ENCODE measurements at places on chromosomes 3 and 15.

- no peak for DNase-seq
Measured at GRCh38 chr3:159739969-159740368, 248.7 kb upstream of the IL12A start.

GRCh38 chr3:28947751-28948150, 333.1 kb upstream of the RBMS3 start:
- DNase-seq: no peak

GRCh38 chr15:83998486-83998885, 237.1 kb upstream of the GOLGA6L4 start:
- no peak for DNase-seq

- DNase-seq: no peak
Measured at GRCh38 chr3:188546835-188547670, 393.1 kb downstream of the LPP start.

- DNase-seq: no peak
Measured at GRCh38 chr15:96327155-96327741, 3.3 kb upstream of the NR2F2 start.

DNA sequence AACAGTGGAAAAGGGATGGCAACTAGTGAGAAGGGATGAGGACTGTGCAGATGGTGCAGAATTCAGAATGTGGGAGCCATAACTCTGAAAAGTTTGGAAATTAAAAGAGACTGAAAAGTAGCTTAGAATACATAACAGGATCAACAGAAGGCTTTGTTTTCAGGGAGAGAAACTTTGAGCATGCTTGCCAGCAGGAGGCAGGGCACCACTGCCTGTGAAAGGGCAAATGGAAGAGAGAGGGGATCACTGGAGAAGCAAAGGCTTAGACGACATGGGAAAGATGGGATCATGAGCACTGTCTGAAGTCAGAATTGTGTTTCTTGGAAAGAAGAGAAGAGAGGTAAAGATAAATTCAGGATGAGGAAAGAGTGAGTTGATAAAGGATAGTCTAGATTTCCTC, 99.6 kb downstream of the ABI3BP start:
- DNase-seq: no peak

GRCh38 chr3:173930251-173930650, 532.7 kb downstream of the NLGN1 start:
- no peak for DNase-seq

DNA sequence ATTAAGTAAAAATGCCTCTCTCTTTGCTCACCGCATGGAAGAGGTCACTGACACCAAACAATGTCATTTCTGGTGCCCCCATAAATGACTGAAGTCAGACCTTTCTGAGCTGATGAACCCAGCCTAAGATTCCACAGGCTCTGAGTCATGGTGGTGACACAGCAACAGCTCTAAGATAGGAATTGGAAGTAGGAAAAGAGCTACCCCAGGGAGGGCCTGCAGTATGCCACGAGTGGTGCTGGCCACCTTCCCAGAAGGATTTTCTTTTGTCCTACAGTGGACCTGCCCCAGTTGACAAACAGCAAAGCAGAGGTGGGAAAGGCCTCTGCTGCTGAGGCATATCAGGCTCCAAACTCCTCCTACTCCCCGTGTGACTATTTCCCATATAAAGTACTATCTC, 208.1 kb downstream of the MINAR1 start:
- DNase-seq: no peak

DNA sequence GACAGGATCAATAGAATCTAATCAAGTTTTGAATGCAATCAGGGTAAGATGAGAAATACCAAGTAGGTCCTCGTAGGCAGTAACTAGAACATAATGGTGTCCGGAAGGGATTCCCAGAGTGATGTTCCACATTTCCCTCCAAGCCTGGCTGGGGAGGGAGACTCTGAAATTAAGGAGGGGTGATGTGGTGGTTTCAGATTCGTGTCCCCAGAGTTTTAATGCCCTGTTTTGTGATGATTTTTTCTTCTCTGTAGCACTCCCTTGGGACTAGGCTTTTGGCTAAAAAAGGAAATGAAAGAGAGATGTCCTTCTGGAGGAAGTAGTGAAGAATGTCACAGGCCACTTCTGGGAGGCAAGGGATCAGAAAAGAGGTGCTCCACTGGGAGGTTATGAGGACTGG, 108.3 kb upstream of the CACNA2D3 start:
- DNase-seq: no peak

DNA sequence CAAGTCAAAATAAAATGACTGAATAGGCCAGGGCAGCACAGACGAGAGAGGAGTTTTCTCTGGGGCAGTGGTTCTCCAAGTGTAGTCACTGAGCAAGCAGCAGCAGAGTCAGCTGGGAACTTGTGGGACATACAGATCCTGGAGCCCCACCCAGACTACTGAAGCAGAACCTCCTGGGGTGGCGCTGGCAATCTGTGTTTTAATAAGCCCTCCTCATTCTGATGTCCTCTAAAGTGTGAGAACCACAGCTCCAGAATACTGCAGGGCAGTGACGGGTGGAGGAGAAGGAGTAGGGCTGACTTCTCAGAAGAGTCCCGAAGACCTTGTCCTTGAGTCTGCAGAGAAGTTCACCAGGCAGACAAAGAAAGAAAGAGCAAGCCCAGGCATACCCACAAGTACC, 251.3 kb upstream of the HES1 start:
- no peak for DNase-seq

- no peak for DNase-seq
Measured at GRCh38 chr3:87227835-87228144, 681 bp downstream of the CHMP2B start.

GRCh38 chr3:31039145-31039544, 144.7 kb upstream of the GADL1 start:
- no peak for DNase-seq

- DNase-seq: no peak
Measured at GRCh38 chr15:75069301-75069925, 46.0 kb downstream of the PPCDC start.

GRCh38 chr3:89314454-89315098, 207.2 kb downstream of the EPHA3 start:
- no peak for DNase-seq

DNA sequence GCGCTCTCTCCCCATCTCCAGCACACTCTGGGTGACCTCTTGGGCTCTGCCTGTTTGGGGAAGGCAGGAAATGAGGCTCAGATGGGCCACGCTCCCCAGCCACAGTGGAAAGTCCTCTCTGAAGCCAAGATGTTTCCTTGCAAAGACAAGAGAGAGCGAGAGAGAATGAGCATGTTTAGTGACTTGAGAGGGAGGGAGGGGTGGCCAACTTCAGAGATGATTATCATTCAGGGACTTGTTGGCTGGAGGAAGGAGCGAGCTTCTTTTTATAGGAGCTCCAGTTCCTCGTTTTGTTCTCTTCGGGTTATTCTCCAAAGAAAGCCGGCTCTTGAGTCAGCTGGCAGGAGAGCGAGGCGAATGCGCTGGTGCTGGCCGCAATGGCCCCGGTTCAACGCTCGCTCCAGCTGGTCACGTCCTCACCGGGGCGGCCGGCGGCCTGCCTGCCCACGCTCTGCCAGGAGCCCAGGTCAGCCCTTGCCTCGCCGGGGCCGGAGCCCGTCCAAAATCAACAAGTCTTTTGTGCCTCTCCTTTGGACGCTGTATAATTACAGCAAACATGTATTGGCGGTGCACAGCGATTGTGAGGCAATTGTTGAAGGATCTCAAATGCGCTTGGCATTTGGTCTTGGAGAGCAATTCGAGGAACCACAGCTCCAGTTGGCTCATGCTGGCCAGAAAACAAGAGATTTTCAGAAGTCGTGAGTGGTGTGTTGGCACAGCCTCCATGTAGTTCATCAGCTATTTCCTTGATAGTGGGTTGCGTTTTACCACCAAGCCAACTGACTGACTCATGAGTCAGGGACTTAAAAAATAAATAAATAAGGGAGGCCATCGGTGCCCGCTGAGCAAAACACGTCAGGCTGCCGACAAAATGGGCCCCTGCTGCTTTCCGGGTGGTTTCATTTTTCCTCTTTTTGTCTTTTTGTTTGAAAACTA, 288.6 kb downstream of the UACA start:
- DNase-seq: no peak

GRCh38 chr15:52808441-52808840, 18.3 kb upstream of the ONECUT1 start:
- no peak for DNase-seq

DNA sequence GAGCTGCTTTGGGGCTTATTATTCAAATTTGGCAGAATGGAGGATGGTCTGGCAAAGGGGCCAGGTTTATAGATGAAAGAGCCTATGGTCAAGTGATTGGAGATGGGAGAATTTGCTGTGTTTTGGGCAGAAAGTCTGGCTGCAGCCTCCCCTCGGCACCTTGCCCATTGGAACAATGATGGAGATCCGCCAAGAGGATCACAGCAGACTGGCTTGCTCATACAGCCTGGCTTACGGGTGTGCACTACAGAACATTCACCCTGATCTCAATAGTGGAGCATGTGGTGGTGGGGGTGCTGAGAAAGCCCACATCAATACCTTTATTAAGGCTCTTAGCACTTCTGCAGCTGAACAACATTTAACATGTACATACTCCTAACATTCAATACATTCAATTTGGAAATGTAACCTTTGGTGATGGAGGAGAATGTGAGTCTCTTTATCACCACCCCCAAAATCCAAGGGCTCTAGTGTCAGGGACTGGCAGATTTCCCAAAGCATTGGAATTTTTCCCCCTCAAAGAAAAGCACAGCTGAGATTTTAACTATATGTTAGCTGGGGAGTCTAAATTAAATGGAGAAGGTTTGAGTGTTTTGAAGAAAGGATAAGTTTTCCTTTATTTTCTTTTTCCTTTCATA, 118.4 kb upstream of the TMC3 start:
- DNase-seq: no peak

GRCh38 chr15:42503825-42504224, 8.4 kb downstream of the SNAP23 start:
- DNase-seq: no peak

GRCh38 chr3:183538486-183538885, 17.0 kb downstream of the KLHL6 start:
- no peak for DNase-seq

DNA sequence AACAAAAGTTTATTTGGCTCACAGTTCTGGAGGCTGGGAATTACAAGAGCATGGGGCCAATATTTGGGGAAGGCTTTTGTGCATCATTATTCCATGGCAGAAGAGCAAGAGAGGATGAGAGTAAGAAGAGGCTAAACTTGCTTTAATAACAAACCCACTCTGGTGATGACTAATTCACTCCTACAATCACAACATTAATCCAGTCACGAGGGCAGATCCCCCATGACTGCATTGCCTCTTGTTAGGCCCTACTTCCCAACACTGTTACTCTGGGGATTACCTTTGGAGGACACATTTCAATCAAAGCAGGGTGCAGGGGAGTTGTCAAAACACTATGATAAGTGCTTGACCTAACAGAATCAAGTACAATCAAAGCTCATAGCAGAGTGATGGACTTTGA, 181.7 kb downstream of the BBX start:
- DNase-seq: no peak

- DNase-seq: no peak
Measured at GRCh38 chr3:132787616-132788300, 65.5 kb upstream of the NPHP3 start.

DNA sequence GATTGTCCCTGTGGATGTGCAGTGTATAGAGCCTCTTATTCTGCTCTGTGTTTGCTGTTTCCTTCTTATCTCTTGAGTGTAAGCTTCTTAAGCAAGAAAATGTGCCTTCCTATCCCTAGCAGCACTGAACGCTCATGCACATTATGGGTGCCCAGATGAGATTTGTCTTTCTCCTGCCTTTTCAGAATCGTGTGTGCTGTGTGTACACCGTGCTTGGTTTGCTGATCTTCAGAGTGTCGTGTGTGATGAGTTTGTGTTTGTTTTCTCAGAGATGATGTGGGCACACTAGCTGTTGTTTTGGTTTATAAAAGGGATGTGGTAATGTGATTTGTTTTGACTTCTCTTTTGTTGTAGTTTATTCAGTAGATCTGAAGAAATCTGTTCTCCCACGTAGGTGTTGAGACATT, 19.7 kb downstream of the GPR171 start:
- DNase-seq: no peak

DNA sequence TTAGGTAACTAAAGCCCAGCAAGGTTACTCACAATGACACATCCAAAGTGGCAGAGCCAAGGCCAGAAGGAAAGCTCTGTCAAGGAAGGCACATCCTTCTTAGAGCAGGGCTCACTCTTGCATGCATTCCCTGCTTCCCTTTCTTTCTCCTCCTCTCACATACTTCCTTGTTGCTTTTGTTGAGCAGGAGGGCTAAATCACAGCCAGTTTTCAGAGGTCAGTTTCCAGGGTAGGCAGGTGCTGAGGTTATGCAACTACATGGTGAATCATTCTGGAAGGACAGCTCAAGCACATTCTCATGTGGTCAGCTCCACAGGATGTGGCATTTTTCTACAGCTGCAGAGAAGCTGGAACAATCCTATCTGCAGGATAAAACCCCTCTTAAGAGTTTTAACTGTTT, 275.6 kb downstream of the ZNF621 start:
- no peak for DNase-seq

DNA sequence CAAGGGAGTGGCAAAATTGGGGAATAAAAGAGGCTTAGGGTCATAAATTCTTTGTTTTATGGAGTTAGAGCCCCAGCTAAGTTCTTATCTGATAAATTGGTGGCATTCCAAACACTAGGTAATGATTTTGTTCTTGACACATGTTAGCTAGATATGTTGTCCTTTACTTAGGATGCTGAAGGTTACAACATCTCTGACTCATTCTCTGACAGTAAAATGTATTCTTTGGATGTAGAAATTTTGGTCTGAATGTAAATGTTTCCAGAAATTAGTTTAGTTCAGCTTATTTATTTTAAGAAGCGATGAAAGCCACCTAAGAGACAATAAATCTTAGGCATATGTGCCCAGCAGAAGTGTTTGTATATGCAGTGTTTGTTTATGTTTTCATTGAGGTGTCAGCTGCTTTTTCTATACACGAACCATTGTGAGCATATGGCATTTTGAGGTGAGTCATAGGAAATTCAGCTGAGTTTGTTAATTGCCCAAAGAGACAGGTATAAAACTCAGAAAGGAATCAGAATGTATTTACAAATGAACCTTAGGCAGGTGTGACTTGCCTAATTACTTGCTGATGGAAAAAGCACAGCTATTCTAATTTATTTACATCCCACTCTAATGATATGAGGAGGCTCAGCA, 247.7 kb downstream of the AGBL1 start:
- no peak for DNase-seq

- no peak for DNase-seq
Measured at GRCh38 chr15:70179309-70179892, 81.7 kb upstream of the TLE3 start.

- DNase-seq: no peak
Measured at GRCh38 chr15:45105586-45105985, 8.4 kb downstream of the DUOX2 start.

DNA sequence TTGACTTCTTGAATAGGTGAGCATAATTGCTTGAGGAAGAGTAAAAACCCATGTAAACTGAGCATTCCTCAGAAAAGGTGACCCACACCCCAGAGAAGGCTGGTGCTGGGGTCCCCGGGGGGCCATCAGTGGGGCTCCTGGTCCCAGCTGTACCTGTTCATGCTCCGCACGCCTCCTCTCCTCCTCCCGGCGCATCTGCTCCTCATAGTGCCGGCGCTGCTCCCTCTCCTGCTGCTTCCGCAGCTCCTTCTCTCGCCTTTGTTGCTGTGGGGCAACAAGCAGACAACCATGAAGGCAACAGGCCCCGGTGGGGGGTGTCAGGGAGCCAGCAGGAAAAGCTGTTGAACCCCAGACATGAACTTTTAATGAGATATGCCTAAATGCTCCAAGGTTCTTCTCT, 113.7 kb upstream of the SLC2A2 start:
- no peak for DNase-seq

GRCh38 chr3:144235489-144235888, 263.9 kb downstream of the DIPK2A start:
- no peak for DNase-seq

GRCh38 chr3:139024968-139025367, 4.2 kb upstream of the PRR23B start:
- DNase-seq: no peak

All from cortex of kidney (tissue), 1 donor.